NCI-H187 (cell line): ENCODE measurements at places on chromosomes 5 and 9.
A peak's percentile ranks its signal among the peaks of the same experiment; 100 is the strongest.

- no peak for DNase-seq
Measured at GRCh38 chr9:136014924-136015633, 53.9 kb upstream of the UBAC1 start.

GRCh38 chr5:158162479-158163034 lies 303.6 kb upstream of the CLINT1 start:
- DNase-seq, result no peak

- DNase-seq, result no peak
Measured at GRCh38 chr5:173984218-173984617, 4.8 kb upstream of the C5orf47 start.

GRCh38 chr5:154528005-154528594 lies 50.1 kb upstream of the HAND1 start:
- no peak for DNase-seq

DNA sequence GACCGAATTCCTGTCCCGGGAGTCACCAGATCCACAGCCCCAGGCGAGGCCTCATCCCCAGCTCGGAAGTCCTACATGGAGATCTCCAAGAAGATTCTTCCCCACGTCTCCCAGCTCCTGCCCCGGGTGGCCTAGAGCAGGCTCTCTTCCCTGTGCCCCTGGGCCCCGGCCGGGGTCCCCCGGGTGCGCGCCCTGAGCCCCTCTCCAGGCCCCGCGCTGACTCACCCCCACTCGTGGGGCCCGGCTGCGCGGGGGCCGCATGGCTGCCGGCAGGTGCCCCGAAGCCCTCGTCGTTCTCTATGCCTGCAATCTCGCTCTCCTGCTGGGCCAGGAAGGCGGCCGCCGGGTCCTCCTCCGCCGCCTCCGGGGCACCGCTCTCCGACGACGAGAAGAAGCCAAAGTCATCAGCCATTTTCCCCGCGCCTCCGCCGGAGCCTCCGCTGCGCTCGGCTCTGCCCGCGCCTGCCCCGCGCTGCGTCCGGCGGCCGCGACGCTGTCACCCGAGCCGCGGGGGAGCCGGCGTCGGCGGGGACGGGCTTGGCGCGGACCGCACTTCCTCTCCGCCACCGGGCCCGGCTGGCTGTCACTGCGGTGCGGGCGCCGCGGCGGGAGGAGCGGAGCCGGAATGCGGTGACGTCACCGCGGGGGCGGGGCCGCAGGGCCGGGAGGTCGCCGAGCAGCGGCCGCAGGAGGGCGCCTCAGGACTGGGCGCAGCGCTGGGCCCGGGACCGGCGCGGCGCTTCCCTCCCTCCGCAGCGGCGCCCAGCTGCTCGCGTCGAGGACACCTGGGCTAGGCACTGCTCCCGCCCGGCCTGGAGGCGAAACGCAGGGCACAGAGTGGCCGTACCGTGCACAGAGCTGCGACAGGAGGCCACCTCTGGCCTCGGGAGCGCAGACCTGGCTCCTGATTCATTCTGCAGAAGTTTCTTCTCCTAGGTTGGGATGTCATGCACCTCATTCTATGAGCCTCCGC lies at the start of gene CLTB:
Gene CLTB, minus strand, starts transcription at position 588 of the 973 bp plus-strand sequence. Its CDS starts 176 bp downstream, at position 412.
- DNase-seq, result peak; percentile 63

GRCh38 chr9:112819635-112820496 lies 69.3 kb downstream of the SNX30 start:
- no peak for DNase-seq

DNA sequence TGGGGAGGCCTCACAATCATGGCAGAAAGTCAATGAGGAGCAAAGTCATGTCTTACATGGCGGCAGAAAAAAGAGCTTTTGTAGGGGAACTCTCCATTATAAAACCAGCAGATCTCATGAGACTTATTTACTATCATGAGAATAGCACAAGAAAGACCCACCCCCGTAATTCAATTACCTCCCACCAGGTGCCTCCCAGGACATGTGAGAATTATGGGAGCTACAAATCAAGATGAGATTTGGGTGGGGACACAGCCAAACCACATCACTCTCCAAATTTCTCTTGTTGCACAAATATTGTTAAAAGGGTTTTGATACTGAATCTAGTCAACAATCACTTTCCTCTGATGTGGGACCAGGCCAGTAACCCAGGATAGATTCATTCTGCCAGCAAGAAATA lies 1176.1 kb downstream of the CDH9 start:
- DNase-seq, result no peak

GRCh38 chr5:118193194-118193905 lies 795.0 kb downstream of the DTWD2 start:
- DNase-seq, result no peak

- no peak for DNase-seq
Measured at GRCh38 chr9:20186231-20186630, 397.4 kb upstream of the SLC24A2 start.

- no peak for DNase-seq
Measured at GRCh38 chr9:21576331-21577189, 94.4 kb upstream of the IFNE start.

- DNase-seq, result no peak
Measured at GRCh38 chr5:113759505-113759904, 246.0 kb downstream of the YTHDC2 start.

GRCh38 chr5:124956471-124957029 lies 210.1 kb upstream of the ZNF608 start:
- DNase-seq, result no peak

- DNase-seq, result no peak
Measured at GRCh38 chr5:61618577-61618976, 286.5 kb downstream of the ZSWIM6 start.

DNA sequence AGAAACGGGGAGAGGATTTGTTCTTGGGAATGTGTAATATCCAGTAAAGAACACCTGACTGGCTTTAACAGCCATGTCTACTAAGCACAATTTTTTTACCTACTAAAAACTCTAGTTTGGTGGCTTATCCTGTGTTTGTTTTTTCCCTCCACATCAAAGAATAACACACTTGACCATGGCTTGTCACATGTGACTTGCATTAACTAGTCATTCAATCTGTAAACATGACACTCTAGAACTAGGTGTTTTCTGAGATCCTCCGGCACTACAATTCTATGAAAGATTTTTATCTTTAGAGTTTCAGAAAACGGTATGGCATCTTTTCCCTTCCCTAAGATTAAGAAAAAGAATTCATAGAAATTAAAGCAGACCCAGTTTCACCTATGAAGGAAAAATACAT lies 103.7 kb downstream of the CEMIP2 start:
- no peak for DNase-seq

GRCh38 chr9:134555094-134555650 lies 86.4 kb upstream of the COL5A1 start:
- no peak for DNase-seq

DNA sequence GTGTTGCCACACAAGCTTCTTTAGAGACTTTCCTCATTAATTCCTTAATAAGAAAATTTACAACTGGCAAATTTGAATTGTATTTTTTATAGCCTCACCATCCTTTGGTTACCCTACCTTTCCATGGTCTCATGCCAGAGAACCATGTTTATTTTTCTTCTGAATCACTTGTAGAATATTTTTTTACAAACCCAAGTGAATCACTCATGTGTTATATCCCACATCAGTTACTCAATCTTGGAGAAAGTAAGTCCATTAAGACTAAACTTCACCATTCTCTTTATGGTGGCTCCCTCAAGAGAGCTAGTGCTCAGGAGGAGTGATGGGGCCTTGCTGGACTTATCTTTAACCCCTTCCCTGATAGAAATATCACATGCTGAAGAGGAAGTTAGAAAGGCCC lies 128.9 kb downstream of the SUSD1 start:
- no peak for DNase-seq

GRCh38 chr9:121529237-121529987 lies 29.8 kb upstream of the GGTA1 start:
- no peak for DNase-seq

DNA sequence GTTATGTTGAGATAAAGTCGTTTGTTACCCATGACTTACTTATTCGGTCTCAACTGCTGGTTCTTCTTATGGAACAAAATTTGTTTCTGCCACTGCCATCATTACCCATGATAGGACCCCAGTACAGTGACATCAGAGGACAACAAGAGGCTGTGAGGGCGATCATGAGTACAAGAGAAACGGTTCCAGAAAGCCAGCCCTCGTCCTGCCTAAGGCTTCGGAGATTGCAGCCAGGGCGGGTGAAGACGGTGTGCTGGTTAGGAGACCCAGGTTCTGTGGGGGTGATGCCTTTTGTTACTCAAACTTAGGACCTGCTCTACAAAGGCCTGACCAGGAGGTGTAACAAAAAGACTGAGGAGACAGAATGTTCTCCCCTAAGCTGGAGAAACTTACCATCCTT lies 10.9 kb downstream of the FYB1 start:
- DNase-seq, result no peak

DNA sequence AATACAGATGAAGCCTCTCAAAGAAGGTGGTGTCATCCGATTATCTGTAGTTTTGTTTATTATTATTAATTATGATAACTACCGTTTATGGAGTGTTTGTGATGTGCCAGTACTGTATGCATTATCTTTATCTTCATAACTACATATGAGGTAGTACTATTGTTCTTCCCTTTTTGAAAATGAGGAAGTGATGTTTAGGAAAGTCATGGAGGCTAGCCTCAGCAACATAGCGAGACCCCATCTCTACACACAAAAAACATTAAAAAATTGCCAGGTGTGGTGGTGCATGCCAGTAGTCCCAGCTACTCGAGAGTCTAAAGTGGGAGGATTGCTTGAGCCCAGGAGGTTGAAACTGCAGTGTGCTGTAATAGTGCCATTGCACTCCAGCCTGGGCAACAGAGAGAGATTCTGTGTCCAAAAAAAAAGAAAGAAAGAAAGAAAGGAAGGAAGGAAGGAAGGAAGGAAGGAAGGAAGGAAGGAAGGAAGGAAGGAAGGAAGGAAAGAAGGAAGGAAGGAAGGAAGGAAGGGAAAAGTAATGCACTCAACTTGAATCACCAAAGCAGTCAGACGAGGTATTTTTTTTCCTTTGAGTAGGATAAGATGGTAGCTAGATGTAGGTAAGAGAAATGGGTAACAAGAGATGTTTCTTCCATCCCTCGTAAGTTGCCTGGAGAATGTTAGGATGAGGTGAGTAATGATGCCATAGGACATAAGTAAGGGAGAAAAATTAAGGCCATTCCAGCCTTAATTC lies 47.8 kb downstream of the PAM start:
- DNase-seq, result no peak

DNA sequence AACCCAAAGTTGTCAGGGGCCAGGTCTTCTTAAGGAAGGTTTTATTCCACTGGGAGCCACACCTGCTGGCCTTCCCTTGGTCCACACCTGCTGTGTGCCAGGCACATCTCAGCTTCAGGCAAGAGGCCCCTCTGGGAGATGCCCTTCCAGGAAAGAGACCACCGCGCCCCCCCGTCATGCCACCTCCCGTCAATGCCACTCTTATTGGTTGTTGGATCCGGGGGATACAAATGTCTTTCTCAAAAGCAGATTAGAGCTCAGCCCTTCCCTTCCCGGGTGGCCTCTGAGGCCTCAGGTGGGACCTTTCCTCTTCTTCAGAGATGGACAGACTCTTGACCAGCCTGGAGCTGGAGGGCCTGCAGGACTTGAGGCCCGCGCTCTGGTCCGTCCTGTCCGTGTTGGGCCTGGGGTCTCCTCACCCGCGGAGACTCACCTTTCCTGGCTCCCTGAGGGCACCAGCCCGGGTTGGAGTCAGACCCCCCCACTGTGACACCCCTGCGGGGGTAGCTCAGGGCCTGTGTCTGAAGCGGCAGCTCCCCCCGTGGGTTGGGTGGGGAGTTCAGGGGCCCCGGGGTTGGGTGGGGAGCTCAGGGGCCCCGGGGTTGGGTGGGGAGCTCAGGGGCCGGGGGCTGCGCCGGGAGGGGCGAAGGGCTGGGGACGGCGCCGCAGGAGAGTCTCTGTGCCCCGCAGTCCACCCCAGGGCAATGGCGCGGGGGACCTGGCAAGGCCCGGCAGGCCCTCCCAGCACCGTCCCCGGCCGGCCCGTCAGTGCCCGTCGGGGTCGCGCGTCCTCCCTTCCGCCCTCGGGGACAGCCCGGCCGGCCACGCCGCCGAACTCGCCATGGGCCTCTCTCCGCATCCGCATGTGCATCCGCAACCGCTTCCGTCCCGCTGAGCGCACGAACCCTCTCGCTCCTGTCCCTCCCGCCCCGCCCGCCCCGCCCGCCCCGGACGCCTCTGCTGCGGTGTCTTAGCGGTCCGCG lies 3.7 kb upstream of the SLC9A3 start:
- no peak for DNase-seq

- DNase-seq, result no peak
Measured at GRCh38 chr5:158811921-158812320, 287.8 kb downstream of the EBF1 start.

- DNase-seq, result no peak
Measured at GRCh38 chr9:94168203-94169000, 84.1 kb downstream of the PTPDC1 start.

DNA sequence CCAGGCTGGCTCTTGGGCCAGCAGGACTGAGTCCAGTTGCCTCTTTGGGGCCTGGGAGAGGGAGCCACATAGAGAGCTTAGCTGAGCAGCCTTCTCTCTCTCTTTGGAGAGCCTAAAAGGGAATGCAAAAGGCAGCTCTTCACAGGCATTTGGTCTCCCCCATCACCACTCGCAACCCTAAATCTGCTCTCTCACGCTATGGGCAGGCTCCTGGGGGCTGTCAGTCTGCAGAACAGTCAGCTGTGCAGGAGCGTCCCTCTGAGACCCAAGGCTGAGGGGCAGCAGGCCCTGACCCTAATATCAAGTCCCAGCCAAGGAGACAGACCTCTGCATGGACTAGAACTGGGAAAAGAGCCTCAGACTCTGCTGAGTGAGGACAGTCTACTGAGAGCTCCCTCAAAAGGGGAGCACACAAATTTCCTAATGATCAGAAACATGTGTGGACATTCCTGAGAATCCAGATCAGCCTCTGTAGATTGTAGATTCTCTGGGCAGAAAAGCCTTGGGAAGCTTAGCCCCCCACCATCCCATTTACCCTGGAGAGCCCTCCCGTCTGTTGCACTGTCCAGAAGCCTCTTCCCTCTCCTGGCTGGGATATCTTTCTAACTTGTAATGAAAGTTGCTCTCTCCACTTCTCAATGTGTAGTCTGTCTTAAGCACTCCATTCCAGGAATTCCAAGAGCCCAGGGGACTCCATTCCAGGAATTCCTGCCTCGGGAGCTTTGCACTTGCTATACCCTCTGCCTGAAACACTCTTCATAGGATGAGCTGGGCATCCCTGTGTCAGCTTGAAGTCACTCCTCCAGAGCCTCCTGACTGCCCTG lies 79.4 kb downstream of the FAM114A2 start:
- DNase-seq, result no peak

DNA sequence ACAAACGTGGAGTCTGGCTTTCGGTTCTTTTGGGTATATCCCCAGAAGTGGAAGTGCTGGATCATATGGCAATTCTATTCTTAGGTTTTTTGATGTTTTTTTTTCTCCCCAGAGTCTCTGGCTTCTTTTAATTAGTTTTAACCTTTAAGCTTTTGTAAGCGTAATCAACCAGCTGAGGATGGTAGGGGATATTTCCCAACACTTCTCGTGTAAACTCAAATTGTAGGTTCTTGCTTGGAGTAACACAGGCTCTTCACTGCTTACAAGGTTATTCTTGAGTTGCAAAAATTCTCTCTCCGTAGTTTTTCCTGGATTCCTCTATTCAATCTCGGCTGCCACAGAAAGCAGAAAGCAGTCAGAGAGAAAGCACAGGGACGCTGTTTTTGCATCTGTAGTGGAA lies 11.9 kb downstream of the LAMC3 start:
- DNase-seq, result no peak
